ENCODE measurements at places on chromosomes 5 and 9.

GRCh38 chr5:156482818-156483217 is 155.9 kb downstream of the SGCD start:
- no peak for DNase-seq

DNA sequence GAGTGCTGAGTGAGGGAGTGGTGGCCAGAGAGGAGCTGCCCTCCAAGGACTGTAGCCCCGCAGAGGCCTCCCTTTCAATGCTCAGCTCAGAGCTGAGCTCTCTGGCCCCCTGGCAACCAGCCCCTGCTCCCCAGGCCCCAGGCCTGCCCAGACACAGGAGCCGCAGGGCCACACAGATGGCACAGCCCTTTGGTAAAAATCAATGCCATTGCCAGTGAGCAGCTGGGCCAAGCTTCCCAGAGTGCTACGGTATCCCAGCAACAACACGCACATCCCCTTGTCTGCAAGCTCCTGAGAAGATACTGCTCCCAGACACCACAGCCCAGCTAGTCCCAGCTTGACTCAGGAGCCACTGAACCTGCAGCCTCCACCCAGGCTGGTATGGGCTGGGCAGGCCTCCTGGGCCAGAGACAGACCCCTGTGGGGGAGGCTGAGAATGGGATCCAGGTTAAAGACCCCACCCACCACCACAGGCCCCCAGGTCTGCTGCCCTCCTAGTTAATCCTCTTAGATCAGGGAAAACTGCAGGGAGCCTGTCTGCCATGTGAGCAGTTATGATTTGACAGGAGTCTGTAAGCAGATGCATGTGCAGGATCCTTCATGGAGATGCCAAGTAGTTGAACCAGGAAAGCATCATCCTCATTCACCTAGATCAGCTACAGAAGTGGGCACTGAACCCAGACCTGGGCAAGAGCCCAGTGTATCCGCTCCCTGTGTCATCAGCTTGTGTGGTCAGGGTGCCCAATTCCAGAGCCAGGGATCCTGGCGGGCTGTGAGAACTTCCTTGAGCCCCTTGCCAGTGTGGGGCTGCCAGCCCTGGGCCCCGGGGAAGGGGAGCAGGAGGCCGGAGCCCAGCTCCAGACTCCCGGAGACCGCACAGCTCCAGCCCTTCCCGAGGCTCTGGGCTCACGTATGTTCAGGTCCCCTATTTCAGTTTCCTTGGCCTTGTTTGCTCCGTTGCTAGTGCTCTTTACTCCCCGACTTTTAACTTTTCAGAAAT is 26.7 kb upstream of the ADAMTS2 start:
- no peak for DNase-seq

DNA sequence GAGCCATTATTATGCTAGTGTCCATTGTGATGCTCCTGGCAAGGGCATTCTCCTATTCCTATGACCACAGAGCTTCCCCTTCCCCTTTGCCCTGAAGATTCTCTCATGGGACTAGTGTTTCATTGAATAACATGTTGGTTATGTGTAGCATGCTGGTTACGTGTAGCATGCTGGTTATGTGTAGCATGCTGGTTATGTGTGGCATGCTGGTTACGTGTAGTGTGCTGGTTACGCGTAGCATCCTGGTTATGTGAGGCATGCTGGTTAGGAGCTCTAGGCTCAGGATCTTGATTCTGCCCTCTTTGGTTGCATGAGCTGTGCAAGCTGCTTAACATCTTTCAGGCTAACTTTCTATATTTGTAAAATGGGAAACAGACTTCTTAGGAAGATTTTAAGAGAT is 46.5 kb upstream of the GPR151 start:
- no peak for DNase-seq

- no peak for DNase-seq
These were observed 1.9 kb downstream of the MLANA start for GRCh38 chr9:5892456-5893133.

Measured in stimulated activated CD4-positive, alpha-beta T cell treated with anti-CD3 and anti-CD28 coated beads, TNF-alpha, amount 100 ng/mL, for 48 hours (primary cell).